ENCODE measurements at places on chromosomes 5 and 9. TPM values are rescaled to one million over a fixed set of nuclear protein-coding genes. Genes with fewer than 3 reads are reported as not detected.

The IFNB1 gene
- not detected for total RNA-seq

The TLR4 gene
- total RNA-seq: under 0.01 TPM

The PLEKHG4B gene
- total RNA-seq: 1.1 TPM

The ADGRV1 gene
- under 0.01 TPM for total RNA-seq

The C5 gene
- total RNA-seq: 2.8 TPM

The FAXDC2 gene
- total RNA-seq: 4.2 TPM

The ZNF484 gene
- 11.8 TPM for total RNA-seq

The ANKRD34B gene
- not detected for total RNA-seq

The HNRNPH1 gene
- 300 TPM for total RNA-seq

The C9orf40 gene
- 0.36 TPM for total RNA-seq

The SUB1 gene
- 90.5 TPM for total RNA-seq

The ELOVL7 gene
- total RNA-seq: 0.18 TPM

The SLC34A3 gene
- total RNA-seq: not detected

The TAF1L gene
- total RNA-seq: not detected
